ENCODE measurements at places on chromosomes 11 and 22.
A peak's percentile ranks its signal among the peaks of the same experiment; 100 is the strongest.

GRCh38 chr11:112339566-112339965, 78.9 kb upstream of the PLET1 start:
- peaks cover 9% of the 10 kb centered on the region for H3K36me3 ChIP-seq
- H3K4me3 ChIP-seq: no peak overlapping the region
- H3K27ac ChIP-seq: no peak overlapping the region
- H3K4me1 ChIP-seq: no peaks in the 10 kb centered on the region
- no peak for DNase-seq
- H3K27me3 ChIP-seq: no peaks in the 10 kb centered on the region

DNA sequence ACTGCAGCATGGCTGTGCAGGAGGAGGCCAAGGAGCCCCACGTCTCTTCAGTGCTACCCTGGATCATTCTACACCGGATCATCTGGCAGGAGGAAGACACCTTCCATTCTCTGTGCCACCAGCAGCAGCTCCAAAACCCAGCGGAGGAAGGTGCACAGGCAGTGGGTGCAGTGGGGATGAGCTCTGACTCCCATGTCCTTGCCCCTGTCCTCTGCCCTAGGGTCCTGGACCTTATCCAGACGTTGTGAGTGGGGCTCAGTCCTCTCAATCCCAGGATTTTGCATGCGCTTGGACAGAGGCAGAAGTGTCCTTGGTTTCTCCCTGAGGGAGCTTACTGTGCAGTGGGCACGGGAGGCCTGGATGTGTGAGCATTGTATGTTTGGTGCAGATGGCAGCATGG, 61.3 kb downstream of the CABIN1 start:
- no peak overlapping the region for H3K27ac ChIP-seq
- peaks cover 22% of the 10 kb centered on the region for H3K36me3 ChIP-seq
- no peak for DNase-seq
- no peak overlapping the region for H3K4me3 ChIP-seq

GRCh38 chr11:105168457-105168856, 28.9 kb upstream of the CARD18 start:
- peaks cover 3% of the 10 kb centered on the region for H3K27me3 ChIP-seq
- no peaks in the 10 kb centered on the region for H3K36me3 ChIP-seq
- no peak overlapping the region for H3K4me3 ChIP-seq
- no peak for DNase-seq

DNA sequence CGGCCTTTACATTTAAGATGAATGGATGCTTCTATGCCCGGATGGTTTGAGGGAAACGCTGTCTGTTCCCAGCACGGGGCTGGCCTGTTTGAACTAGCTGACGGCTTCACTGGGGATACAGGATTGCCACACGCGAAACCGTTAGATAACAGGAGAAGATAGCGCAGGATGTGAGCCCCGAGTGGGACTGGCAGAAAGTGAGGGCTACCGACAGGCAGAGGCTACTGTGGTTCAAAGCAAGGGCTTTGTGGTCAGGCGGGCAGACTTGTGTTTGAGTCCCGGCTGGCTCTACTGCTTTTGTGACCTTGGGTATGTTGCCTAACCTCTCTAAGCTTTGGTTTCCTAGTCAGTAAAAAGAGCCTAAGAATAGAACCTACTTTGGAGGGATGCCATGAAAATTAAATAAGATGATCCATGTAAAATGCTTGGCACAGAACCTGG, 2.8 kb upstream of the OAF start:
- no peak for DNase-seq
- H3K36me3 ChIP-seq: no peaks in the 10 kb centered on the region
- no peak overlapping the region for H3K4me3 ChIP-seq
- H3K4me1 ChIP-seq: peaks cover 11% of the 10 kb centered on the region

GRCh38 chr11:71399341-71399740, 48.9 kb downstream of the DHCR7 start:
- DNase-seq: no peak
- H3K4me1 ChIP-seq: no peaks in the 10 kb centered on the region
- H3K27me3 ChIP-seq: no peaks in the 10 kb centered on the region
- H3K4me3 ChIP-seq: no peak overlapping the region

GRCh38 chr11:128549256-128549944, 38.0 kb downstream of the ETS1 start:
- peak overlapping the region; percentile 77 for H3K4me3 ChIP-seq
- no peak for DNase-seq
- peaks cover 84% of the 10 kb centered on the region for H3K4me1 ChIP-seq
- H3K27ac ChIP-seq: peak overlapping the region; percentile 77
- peaks cover 4% of the 10 kb centered on the region for H3K36me3 ChIP-seq
- H3K27me3 ChIP-seq: no peaks in the 10 kb centered on the region

Measured in activated naive CD8-positive, alpha-beta T cell treated with anti-CD3 and anti-CD28 coated beads for 36 hours (primary cell).